ENCODE measurements at places on chromosomes 2 and 18.

- no peak for DNase-seq
Observed at GRCh38 chr2:26355038-26355995, 8.7 kb upstream of the ADGRF3 start.

- no peak for DNase-seq
Observed at GRCh38 chr2:112584891-112585250, 462 bp downstream of the CHCHD5 start.

GRCh38 chr18:11946756-11947155 is 34.6 kb upstream of the IMPA2 start:
- DNase-seq: no peak

- no peak for DNase-seq
Observed at GRCh38 chr2:71215447-71215846, 11.5 kb downstream of the PAIP2B start.

GRCh38 chr2:190789074-190790004 is 91.3 kb upstream of the GLS start:
- DNase-seq: no peak

DNA sequence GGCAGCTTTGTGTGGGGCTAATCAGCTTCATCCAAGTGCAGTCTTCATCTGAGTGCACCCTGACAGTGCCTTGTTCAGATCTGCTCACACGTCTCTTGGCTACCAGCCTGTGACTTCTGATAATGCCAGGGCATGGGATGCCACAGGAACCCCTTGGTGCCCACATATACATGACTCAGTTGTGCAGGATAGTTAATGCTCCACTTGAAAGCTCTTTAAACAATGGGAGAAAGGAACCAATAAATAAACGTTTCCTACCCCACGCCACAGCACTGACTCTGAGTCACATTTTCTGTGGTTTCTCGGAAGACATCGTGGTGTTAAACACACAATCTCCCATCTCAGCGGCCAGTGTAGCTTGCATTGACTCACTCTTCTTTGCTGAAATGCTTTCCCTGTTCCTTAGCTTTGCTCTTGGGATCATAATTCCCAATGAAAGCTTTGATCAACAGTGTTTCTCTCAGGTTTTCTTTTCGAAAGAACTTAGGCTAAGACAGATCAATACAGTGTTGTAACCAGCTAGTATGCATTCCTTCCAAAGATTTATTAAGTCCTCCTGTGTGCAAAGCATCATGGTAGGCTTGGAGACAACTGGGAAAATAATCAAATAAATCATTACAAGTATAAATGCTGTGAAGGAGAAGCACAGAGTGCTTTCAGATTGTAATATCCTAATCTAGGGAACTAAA is 142.0 kb downstream of the COPS8 start:
- DNase-seq: no peak

DNA sequence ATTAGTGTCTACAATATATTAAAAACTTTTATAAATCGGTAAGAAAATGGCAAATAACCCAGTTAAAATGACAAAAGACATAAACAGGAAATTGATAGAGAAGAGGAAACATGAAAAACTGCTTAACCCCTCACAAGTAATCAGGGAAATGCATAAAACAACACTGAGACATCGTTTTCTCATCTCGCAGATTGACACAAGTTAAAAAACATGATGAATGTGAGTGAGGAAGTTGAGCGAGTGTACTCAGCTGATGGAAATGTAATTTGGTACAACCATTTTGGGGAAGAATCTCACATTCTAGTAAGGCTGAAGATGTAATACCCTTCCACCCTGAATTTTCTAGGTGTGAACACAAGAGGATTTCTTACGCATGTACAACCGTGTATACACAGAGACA is 18.0 kb upstream of the THOC1 start:
- DNase-seq: no peak

- peak; percentile 42 for DNase-seq
Observed at GRCh38 chr18:76822506-76823160, at the start of gene ZNF236. Gene ZNF236 (plus strand): TSS chr18:76822557. CDS start chr18:76822608, 51 bp downstream.

- DNase-seq: no peak
Observed at GRCh38 chr2:109337221-109337620, 208.2 kb downstream of the SH3RF3 start.

- DNase-seq: no peak
Observed at GRCh38 chr2:9666306-9666705, 35.5 kb upstream of the YWHAQ start.

- DNase-seq: no peak
Observed at GRCh38 chr18:7856733-7857132, 289.6 kb downstream of the PTPRM start.

- DNase-seq: no peak
Observed at GRCh38 chr2:101348883-101349282, 38.4 kb downstream of the CREG2 start.

- no peak for DNase-seq
Observed at GRCh38 chr2:191030521-191031154, 16.7 kb upstream of the STAT1 start.

DNA sequence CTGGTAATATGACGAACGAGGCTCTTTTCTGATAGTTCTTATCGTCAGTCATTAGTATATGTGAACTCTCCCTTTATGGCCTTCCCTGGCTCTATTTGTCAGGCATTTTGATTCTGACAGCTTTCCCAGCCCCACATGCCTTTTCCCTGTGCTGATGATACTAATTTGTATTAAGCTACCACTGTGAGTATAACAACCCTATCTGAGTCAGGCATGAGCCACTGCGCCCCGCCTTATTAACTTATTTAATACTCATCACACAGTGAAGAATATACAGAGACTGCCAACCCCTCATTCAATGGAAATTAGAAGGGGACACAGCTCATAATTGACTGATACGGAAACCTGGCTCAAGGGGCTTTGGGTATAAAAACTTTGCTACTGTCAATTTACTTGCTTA is 140.0 kb downstream of the NETO1 start:
- no peak for DNase-seq

DNA sequence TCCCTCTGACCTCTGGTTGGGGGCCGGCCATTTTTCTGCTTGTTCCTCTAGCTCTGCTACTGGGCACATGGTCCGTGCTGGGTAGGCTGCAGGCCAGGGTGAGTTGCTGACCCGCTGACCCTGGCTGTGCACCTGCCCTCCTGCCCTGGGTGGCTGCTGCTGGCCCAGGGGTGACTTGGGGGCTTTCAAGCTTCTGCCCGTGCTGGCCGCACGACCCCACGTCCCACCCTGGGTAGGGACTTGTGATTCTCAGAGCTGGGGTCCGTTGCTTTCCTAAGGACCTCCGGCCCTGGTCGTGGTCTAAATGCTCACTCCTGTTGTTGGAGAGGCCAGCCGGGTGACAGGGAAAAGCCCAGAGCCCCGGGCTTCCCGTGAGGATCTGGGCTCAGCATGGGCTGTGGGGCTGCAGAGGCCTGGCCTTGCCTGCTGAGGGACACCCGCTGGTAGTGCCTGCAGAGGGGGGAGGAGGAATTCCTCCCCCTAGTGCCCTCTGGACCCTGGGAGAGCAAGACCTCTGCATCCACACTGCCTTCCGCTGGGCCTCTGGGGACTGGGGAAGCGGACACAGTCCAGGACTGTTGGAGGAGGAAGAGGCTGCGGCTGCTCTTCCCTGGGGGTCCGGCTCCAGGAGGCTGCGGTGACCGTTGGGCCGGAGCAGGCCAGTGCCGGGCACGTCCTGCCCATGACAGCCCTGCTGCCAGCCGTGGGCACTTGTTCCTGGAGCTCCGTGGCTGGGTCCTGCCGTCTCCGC is 6.3 kb upstream of the GAL3ST2 start:
- DNase-seq: no peak

- no peak for DNase-seq
Observed at GRCh38 chr2:180202467-180202951, 195.4 kb upstream of the CWC22 start.

DNA sequence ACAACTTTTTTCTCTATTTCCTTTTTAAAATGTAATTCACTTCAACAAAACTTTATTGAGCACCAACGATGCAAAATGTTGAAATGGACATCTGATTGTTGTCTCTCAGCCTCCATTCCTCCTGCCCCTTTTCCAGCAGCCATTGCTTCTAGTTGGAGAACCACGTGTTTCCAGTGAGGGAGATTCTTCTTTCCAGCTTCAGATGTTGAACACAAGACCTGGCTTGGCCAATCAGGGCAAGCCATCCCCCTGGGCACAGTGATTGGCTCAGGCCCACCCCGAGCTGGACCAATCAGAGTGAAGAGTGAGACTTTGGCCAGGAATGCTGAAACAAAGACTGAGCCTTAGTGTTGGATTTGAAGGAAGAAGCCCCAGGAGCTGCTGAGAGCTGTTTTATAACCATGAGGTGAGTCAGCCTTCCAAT is 59.0 kb downstream of the E2F6 start:
- DNase-seq: no peak

DNA sequence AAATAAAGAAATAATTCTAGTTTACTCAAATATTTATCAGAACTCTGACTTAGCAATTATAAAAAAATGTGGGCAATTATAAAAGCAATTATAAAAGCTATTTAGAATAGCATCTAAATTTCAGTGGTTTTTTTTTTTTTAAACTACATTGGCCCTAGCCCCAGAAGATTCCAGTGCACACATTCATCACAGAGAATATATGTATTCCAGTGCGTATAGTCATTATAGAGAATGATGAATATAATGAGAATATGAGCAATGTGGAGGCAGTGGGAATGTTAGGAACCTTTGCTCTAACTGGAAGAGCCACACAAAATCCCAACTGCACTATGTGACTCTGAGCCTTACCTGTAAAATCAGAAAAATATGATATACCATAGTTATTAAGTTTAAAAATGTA is 10.5 kb downstream of the MAP3K2 start:
- no peak for DNase-seq

DNA sequence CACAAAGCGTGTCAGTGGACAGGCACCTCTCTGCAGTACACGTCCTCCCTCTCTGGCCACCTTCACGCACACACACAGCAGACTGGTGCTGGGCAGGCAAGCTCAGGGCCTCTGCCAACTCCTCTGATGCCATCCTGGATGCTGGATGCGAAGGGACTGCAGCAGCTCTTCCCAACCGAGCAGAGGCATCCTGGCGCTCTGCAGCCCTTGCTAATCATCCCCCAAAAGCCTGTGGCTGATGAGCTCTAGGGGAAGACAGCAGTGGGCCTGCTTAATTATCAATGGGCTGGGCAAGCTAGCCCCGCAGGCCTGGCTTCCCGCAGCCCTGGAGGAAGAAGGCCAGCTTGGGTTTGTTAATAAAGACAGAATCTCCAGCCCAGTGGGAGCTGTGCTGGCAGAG is 71.3 kb upstream of the TEX51 start:
- DNase-seq: no peak

DNA sequence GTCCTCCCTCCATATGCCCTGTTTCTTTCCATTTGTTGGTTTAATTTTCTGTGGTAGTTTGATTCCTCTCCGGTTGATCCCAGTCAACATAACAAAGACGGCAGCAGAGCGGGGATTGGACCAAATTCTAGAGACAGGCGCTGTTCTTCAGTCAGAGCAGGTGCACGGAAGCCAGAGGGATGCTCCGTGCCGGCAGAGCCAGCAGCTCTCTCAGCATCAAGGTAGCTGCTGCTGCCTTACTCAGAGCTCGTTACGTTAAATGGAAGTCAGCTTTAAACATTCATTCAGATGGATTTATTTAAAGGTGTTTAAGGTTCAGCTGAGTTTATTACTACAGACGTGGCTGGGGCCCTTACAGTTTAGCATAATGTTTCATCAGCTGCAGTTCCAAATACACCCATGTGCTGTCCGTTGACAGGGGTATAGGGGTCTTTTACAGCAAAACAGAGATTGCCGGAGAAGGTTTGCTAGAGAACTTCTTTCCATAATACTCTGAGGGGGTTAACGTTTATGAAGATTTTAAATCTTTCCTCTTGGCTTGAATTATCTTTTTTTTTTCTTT is 497.2 kb upstream of the PIK3C3 start:
- no peak for DNase-seq

DNA sequence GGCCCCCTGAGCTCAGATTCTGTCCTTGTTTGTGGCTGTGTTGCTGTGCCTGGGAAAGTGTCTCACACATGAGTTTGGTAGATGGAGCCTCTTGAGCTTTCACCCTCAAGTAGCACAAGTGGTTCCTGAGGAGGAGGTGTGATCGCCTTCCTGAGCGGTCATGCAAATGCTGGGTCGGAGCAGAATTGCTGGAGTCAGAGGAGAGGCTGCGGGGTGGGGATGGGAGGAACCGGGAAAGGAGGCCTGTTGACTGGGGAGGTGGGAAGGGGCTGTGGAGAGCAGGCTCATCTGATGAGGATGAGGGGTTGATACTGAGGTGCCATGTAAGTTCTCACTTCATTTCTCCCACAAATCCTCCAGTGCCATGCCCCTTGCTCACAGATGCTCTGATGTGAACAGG is 48.4 kb upstream of the ATG16L1 start:
- no peak for DNase-seq

- no peak for DNase-seq
Observed at GRCh38 chr2:128726911-128727310, 408.2 kb upstream of the HS6ST1 start.

DNA sequence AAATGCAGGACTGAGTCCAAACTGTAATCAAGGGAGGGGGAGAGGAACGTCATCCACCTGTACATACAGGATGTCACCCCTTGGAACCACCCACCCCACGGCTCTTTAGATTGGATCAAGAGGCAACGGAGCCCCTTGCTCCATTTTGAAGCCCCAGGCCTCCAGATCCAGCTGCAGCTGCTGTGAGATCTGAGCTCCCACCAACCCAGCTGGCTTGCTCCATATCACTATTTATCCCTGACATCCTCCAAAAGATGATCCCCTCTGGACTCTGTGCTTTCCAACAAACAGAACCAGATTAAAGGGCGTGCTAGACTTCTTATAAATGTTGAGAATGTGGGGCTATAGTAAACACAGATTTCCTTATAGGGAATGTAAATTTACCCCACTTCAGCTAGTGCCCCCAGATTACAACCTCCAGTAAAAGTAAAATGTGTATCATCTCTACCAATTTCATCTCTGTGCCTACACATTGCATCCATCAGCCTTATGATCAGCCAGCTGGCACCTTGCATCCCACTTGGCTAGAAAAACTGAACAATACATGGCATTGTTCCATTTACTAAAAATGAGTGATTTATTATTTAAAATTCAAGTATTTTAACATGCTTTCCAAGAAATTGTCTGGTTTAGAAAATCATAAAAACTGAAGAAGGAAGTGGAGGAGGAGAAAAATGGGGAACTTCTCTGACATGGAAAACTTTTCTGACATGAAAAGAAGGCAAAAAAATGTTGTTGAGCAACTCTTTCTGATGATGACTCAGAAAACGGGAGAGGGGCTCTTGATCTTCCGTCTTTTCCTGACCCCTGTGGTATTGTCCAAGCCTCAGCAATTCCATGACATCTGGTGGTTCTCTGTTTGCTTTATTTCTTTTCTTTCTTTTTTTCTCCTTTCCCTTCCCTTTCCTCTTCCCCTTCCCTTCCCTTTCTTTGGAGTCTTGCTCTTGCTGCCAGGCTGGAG is 262.6 kb upstream of the THUMPD2 start:
- no peak for DNase-seq

- no peak for DNase-seq
Observed at GRCh38 chr2:37323176-37323780, 1.4 kb downstream of the PRKD3 start.

- no peak for DNase-seq
Observed at GRCh38 chr2:206535260-206535986, 92.1 kb downstream of the ADAM23 start.

DNA sequence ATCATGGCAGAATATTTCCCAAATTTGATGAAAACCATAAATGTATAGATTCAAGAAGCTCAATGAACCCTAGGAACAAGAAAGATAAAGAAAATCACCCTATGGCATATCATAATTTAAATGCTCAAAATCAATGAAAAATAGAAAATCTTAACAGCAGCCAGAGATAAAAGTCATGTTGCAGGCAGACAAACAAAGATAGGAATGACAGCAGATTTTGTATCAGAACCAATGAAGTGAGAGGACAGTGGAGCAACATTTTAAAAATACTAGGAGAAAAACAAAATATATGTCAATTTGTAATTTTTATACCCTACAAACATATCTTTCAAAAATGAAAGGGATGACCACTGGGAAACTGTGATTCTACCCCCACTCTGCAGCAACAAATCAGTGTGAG is 203.3 kb downstream of the PIEZO2 start:
- no peak for DNase-seq
